ENCODE measurements at places on chromosomes 1 and 21. TPM values are rescaled to one million over a fixed set of nuclear protein-coding genes. Genes with fewer than 3 reads are reported as not detected.

Gene TSPAN2
- total RNA-seq = 2.0 TPM

Gene RPTN
- total RNA-seq = not detected

Gene MSH4
- 0.27 TPM for total RNA-seq

Gene EFNA1
- 30.5 TPM for total RNA-seq

Gene EPHX1
- 19.7 TPM for total RNA-seq

Gene OR2T33
- not detected for total RNA-seq

Gene IGSF9
- total RNA-seq = not detected

Gene CELA2A
- not detected for total RNA-seq

Gene CCDC24
- total RNA-seq = 1.9 TPM

Gene RXFP4
- total RNA-seq = not detected

Gene TRABD2B
- not detected for total RNA-seq

Gene SHISAL2A
- total RNA-seq = not detected

Gene RHOC
- 791 TPM for total RNA-seq

Gene UBE2U
- total RNA-seq = not detected

Gene LENEP
- 0.40 TPM for total RNA-seq

Gene NPHS2
- total RNA-seq = not detected

Gene ITGB2
- not detected for total RNA-seq

Gene KCNJ9
- not detected for total RNA-seq

Gene PTGFR
- 0.14 TPM for total RNA-seq

Gene ALPL
- not detected for total RNA-seq

Gene SMPDL3B
- total RNA-seq = 0.27 TPM

Gene LEFTY2
- not detected for total RNA-seq

Gene RGSL1
- not detected for total RNA-seq

Gene USH2A
- total RNA-seq = not detected

Gene MOB3C
- total RNA-seq = 5.1 TPM

Gene F13B
- not detected for total RNA-seq

Gene S100A2
- 2.4 TPM for total RNA-seq

Gene NCMAP
- total RNA-seq = not detected

Gene PLA2G2A
- not detected for total RNA-seq

Gene CLIC6
- total RNA-seq = under 0.01 TPM

Gene ELAPOR1
- 0.53 TPM for total RNA-seq

Gene BMP8A
- not detected for total RNA-seq

Gene PSMD4
- 122 TPM for total RNA-seq

Gene NECTIN4
- total RNA-seq = 0.40 TPM

Gene KCNJ10
- not detected for total RNA-seq

Gene C1orf105
- not detected for total RNA-seq

Gene OR2T5
- not detected for total RNA-seq

Gene OR6N2
- total RNA-seq = not detected

Measured in thoracic aorta endothelial cell (primary cell).